ENCODE measurements at places on chromosomes 6 and 20.

GRCh38 chr6:15230827-15231226 is 15.0 kb upstream of the JARID2 start:
- DNase-seq = no peak

DNA sequence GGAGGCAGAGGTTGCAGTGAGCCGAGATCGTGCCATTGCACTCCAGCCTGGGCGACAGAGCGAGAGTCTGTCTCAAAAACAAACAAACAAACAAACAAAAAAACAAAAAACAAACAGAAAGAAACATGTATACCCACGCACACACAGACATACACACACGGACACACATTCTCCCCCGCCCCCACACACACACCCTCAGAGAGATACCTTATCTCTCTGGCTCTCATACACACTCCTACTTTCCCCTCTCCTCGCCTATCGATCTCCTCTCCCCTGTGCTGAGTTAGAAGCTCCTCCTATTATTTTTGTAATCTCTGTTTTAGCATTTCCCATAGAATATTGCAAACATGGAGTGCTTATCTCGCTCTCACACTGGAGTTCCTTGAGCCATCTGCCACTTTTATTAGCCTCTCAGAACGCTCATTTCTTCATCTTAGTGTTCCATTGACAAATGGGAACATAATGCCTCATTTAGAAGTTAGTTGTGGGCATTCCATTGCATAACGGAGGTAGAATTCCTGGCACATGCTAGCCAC is 144.2 kb upstream of the CITED2 start:
- no peak for DNase-seq

DNA sequence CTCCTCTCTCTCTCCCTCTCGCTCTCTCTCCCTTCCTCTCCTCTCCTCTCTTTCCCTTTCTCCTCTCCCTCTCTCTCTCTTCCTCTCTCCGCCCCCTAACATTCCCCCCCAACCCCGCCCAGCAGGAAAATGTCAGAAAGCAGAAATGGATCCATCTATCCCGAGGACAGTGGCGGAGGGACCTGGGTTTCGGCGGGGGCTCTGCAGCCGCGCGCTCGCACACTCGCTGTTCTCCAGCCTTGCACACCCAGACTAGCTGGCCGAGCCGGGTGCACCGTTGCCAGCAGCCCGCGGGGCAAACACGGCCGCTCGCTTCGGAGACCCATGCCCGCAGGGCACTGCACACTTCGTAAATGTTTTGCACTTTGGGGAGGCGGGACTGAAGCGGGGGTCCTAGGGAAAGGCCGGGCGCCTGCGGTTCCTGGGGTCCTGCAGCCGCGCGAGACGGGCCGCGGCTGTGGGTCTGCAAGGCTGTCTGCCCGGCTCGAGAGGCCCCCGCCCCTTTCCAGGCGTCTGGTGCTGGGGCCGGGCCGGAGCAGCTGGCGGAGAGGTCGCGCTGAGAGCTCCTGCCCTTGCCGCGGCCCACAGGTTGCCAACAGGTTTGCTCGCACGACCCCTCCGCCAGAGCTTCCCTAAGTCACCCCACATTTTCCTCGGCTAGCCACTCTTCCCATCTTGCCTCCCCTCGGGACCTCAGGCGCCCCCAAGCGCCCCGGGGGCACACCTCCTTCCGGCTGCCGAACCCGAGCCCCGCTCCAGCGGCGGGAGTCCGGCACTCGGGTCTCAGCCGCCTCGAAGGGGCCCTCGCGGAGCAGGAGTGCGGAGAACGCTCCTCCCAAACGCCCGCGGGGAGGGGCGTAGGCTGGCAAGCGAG is 818 bp upstream of the MDGA1 start:
- DNase-seq = peak; percentile 47

DNA sequence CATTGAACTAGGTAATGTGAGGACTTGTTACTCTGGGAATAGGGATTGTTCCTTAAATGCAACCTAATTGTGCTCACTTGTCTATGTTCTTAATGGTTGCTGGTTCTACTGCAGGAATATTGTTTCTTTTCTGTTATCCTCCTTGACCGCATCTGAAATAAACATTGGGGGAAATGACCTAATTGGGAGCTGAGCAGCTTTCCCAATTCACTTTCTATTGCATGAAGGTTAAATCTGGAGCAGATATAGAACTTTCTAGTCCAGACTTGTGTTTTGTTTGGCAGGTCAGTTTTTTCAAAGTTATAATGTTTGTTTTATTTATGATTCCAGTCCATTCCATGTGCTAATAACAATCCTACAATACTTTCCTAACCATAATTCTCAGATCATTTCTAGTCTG is 981.0 kb upstream of the CITED2 start:
- DNase-seq = no peak

DNA sequence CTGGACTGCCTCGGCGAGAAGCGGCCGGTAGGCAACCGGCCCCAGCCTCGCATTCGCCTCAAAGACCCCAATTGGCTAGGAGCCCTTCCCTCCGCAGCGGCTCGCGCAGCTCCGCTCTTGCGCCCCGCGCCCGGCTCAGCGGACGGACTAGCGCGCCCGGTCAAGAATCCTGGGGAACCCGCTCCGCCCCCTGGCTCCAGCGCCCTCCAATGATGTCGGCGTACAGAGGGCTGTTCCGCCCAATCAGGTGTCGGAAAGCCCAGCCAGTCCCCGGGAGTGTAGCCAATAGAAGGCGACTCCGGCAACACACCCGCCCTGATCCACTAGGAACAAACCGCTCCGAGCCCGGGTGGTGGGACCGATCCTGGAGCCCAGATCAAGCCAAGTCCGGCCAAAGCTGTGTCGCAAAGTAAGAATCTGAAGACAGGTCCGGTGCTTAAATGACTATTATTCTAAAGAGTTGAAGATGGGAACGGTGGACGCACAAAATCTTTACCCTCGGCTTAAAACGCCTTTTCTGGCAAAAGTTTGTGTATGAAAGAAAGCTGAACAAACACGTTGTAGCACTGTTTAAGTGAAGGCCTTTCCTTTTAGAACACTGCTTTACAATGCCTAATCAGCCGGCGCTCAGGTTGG is 132.2 kb downstream of the OGFRL1 start:
- no peak for DNase-seq

GRCh38 chr6:170031684-170032121 is 259.2 kb downstream of the DLL1 start:
- no peak for DNase-seq

- DNase-seq = no peak
These were observed 137.2 kb downstream of the MAP3K4 start for GRCh38 chr6:161128680-161129196.

- no peak for DNase-seq
These were observed 132.6 kb downstream of the LCA5 start for GRCh38 chr6:79404677-79405076.

DNA sequence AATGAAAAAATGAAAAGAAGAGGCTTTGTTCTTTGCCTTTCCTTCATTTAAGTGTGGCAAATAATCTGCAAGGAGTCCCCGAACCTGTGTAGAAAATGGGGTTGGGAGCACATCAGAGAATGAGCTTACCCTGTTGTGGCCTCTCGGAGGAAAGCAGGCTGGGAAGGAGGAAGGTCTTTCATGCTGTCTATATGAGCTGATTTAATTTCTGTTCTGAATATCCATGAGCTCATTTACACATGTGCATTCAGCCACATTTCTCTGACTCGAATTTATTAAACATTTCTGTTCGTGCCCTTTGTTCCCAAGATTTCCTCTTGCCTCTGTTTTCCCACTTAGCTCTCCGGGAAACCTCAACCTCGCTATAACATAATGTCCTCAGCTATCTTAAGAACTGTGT is 584.4 kb upstream of the CDH4 start:
- no peak for DNase-seq

DNA sequence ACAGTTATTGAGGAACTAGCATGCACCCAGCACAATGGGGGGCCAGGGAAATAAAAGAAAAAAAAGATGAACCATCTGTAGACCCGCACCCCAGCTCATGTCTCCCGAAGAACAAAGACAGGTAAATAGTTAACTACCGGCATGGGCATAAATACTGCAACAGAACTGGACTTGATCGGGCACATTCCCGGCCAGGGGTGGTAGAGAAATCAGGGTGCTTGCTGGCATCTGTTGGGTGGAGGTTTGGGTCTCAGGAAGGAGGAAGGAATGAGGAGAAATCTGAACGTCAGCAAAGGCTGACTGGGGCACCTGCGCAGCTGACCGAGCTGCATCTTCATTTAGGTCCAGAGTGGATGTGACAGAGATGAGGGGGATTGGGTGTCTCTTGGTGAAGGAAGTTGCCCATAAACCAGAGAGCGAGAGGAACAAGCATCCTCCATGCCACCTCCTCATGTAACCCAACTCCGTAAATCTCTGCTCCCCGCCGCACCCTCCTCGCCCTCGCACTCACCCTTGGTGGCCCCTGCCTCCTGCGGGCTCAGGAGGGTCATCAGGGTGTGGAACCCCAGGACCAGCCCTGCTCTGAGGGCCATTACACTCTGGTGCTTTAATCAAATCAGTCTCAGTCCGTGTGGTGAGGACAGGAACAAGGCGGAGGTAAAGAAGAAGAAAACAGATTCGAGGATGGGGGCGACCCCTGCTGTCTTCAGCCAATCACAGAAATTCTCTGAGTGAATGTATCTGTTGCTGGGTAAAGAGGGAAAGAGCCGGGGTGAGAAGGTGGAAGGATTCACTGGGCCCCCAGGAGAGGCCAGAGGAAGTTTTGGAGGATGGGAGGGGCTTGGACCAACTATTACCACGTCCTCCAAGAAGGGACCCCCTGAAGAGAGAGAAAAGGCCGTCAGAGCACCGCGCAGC is at the start of gene HLA-DOA:
Gene HLA-DOA (minus strand): TSS at position 648 of the 918 bp plus-strand sequence.
- DNase-seq = no peak

GRCh38 chr20:21365771-21366170 is 31.6 kb downstream of the NKX2-4 start:
- no peak for DNase-seq

- no peak for DNase-seq
These were observed 156.2 kb downstream of the BTBD9 start for GRCh38 chr6:38483526-38483925.

DNA sequence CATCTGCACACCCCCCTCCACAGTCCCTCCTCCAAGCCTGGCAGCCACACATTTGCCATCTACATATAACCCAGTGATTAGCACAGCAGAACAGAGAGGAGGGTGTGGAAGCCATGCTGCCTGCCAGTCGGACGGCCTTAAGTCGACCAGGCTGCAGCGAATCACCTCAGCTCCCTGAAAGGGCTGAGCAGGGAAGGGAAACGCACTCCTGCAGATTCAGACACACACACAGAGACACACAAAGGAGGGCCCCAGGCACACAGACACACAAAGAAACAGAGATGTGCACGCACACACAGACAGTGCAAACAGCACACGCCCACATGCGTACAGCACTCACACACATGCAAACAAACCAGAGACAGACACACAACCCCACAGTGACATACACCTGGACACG is 11.2 kb upstream of the SIRPA start:
- no peak for DNase-seq

- no peak for DNase-seq
These were observed 670.8 kb downstream of the PRKN start for GRCh38 chr6:162056745-162057144.

GRCh38 chr20:55316753-55317152 is 688.6 kb downstream of the CBLN4 start:
- no peak for DNase-seq

DNA sequence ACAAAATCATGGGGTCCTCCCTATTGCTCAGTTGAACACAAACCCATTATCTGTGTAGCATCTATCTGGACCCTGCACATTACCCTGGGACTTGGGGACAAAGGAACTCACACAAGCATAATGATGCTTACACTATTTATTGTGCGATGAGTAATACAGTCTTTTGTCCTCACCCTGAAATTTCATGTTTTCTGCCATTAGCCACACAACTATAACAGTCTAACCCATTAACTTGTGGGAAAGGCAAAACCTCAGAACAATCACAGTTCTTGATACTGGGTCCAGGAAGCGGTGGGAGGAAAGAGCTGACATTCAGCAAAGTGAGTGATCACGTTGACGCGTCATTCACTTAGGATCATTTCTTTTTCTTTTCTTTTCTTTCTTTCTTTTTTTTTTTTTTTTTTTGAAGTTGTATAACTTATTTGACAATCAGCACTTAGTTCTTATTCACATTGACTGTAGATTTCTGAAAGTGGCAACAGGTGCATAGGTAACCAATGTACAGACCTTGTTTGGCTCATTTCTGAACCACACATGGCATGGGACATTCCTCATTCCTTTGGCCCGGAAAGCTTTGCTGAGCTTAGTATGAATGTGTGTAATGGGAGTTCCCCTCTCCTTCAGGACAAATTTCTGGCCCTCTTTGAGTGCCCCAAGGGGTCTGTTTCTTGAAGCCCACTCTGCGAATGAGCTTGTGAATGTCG is 94.8 kb upstream of the CNKSR3 start:
- DNase-seq = no peak

DNA sequence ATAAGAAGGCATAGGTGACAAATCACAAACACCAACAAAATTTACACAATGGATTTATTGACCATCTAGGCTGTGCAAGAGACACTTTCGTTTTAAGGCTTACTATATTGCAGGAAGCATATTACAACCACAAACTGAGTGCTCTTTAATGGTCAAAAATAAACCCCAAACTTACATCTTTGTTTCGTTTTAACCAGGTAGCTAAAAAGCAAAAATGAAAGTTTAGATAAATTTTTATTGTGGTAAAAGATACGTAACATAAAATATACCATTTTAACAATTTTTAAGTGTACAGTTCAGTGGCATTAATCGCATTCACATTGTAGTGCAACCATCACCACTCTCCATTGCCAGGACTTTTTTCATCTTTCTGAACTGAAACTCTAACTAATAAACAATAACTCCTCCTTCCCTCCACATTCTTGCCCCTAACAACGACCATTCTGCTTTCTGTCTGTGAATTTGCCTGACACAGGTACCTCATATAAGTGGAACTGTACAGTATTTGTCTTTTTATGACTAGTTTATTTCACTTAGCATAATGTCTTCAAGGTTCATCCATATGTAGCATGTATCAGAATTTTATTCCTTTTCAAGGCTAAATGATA is 32.3 kb upstream of the DUSP22 start:
- no peak for DNase-seq

DNA sequence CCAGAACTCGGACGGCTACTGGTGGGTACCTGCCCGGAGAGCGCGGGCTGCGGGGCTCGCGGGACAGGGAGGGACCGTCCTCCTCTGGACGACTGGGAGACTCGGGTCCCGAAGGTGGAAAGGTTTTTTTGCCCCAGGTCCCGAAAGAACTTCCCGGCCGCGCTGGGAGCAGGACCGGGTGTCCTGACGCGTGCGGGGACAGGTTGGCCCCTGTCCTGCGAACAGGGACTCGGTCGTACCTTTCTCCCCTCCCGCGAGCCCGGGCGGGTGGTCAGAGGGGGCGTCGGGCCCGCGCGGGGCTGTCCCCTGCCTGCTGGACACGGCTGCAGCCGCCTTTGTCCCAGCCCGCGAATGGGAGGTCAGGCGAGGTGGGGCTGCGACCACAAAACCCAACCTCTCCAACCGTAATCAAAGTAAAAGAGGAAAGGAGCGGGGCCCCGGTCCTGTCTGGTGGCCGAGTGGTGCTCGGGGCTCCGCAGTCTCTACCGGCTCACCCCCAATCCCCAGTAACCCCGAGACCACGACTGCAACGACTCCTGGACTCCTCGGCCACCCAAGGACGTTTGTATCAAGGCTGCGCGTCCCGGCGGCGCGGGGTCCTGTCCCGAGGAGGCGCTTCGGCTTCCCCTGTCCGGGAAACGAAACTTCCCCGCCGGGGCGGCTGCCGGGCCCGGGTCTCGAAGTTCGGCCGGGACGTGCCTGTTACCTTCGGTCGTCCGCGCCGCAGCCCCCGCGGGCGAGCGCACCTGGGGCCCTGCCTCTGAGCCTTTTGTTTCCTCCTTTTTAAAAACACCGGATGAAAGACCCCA is 798 bp downstream of the DSP start:
- DNase-seq = no peak

GRCh38 chr6:46815130-46815529 is 21.9 kb downstream of the MEP1A start:
- DNase-seq = no peak
